DMS53 (cell line): ENCODE measurements at places on chromosomes 7 and 10.

- DNase-seq = no peak
Observed at GRCh38 chr7:132240821-132241422, 335.3 kb downstream of the PLXNA4 start.

DNA sequence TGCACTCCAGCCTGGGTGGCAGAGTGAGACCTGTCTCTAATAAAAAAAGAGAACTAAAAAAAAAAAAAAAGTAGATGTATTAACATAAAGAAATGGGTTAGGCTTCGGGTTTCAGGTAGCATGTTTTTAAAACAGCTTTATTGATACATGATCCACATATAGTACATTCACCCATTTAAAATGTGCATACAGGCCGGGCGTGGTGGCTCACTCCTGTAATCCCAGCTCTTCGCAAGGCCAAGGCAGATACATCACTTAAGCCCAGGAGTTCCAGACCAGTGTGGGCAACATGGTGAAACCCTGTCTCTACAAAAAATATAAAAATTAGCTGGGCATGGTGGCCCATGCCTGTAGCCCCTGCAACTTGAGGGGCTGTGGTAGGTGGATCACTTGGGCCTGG is 39.5 kb downstream of the SNX10 start:
- no peak for DNase-seq

GRCh38 chr7:133355325-133355708 is 102.4 kb downstream of the EXOC4 start:
- DNase-seq = no peak

DNA sequence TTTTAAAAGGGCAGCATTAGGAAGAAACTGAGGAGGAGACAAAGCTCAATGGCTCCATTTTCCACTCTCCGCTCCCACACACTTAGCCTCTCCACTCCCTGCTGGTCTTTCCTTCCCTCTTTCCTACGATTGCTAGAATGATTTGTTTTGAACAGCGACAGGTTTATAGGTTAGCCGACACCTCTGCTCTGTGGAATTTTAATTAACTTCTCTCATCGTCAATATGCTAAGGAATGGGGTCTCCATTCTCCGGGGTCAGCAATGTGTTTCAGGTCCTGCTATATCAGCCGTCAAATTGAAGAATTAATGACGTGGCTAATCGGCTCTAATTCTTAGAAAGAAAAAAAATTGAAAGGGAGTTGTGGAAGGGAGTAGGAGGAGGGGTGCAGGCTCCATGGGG is 28.9 kb downstream of the FBXW4 start:
- no peak for DNase-seq

- no peak for DNase-seq
Observed at GRCh38 chr10:56920601-56921261, 559.7 kb upstream of the ZWINT start.

DNA sequence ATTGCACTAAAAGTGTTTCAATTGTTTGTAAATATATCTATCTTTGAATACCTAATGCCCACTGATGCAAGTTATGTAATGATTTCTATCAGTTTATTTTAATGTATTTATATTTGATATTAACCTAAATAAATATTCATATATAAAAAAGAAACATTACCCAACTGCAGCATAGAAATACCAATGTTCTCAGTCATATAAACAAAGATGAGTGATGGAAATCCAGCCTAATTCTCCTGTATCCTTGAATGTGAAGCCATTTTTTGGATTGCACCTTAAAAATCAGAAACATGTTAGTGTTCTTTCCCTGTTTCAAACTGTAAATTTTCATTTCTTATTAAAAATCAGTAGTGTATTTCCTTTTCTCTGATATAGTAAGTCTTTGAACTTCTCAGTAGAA is 305.8 kb upstream of the GNAI1 start:
- DNase-seq = no peak

- no peak for DNase-seq
Observed at GRCh38 chr10:61175316-61175715, 231.3 kb upstream of the RHOBTB1 start.

DNA sequence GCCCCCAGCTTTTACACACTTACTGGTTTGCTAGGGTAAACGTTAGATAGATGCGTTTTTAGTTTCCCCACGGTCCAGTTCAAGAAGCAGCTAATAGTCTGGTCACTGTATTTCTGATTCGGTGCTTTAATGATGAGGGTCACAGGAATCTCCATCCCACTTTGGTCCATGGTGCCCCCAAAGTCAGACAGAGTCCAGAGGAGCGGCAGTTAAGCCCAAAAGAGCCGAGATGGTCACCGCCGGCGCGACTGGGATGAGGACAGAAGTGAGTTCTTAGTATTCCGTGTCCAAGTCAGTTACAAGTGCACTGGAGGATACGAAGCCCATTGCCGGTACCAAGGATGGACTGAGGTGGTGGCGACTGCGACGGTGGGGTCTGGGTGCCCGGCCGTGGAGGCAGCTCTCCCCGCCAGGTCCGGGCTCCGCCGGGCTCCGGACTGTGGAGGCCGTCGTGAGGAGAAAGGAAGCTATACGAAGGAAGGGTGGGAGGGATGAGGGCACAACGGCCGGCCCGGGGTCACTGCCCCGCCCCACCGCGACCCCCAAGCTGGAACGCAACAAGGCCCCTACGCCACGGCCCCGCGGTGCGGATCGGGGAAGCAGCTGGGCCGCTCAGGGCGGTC is 663 bp downstream of the HERPUD2 start:
- peak; percentile 64 for DNase-seq
